Chondrocyte (in vitro differentiated cells): ENCODE measurements at places on chromosomes 12 and 14.
A peak's percentile ranks its signal among the peaks of the same experiment; 100 is the strongest.

GRCh38 chr12:83801972-83802371, 1110.6 kb downstream of the SLC6A15 start:
- no peaks in the 10 kb centered on the region for H3K36me3 ChIP-seq
- H3K27ac ChIP-seq, result no peak overlapping the region
- no peak for DNase-seq

- peak overlapping the region; percentile 89 for H3K27ac ChIP-seq
- DNase-seq, result no peak
- peaks cover 4% of the 10 kb centered on the region for H3K36me3 ChIP-seq
- no peak overlapping the region for H3K4me3 ChIP-seq
- H3K4me1 ChIP-seq, result peaks cover 37% of the 10 kb centered on the region
These were observed 211.8 kb downstream of the PCNX1 start for GRCh38 chr14:71119075-71119474.

GRCh38 chr12:116954710-116955381, 44.1 kb downstream of the FBXW8 start:
- peaks cover 5% of the 10 kb centered on the region for H3K36me3 ChIP-seq
- peaks cover 39% of the 10 kb centered on the region for H3K4me1 ChIP-seq
- no peak overlapping the region for H3K27ac ChIP-seq
- no peaks in the 10 kb centered on the region for H3K27me3 ChIP-seq
- no peak overlapping the region for H3K4me3 ChIP-seq

DNA sequence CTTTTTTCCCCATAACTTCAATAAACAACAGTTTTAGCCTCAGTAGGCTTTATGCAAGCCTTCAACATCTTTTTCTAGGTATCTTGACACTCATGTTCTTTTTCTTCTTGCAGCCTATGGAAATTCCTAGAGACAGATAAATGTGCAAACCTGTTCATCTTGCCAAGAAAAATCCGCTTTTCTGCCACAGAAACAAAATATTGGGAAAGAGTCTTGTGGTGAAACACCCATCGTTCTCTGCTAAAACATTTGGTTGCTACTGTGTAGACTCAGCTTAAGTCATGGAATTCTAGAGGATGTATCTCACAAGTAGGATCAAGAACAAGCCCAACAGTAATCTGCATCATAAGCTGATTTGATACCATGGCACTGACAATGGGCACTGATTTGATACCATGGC, 295.9 kb downstream of the ZFP36L1 start:
- no peak overlapping the region for H3K4me3 ChIP-seq
- peaks cover 6% of the 10 kb centered on the region for H3K4me1 ChIP-seq
- H3K36me3 ChIP-seq, result no peaks in the 10 kb centered on the region
- no peak overlapping the region for H3K27ac ChIP-seq

GRCh38 chr12:68403711-68404110, 71.5 kb upstream of the MDM1 start:
- H3K36me3 ChIP-seq, result no peaks in the 10 kb centered on the region
- peaks cover 25% of the 10 kb centered on the region for H3K4me1 ChIP-seq
- no peaks in the 10 kb centered on the region for H3K27me3 ChIP-seq
- H3K4me3 ChIP-seq, result no peak overlapping the region
- DNase-seq, result no peak

GRCh38 chr12:1915082-1915968, 3.1 kb downstream of the CACNA2D4 start:
- H3K27ac ChIP-seq, result no peak overlapping the region
- H3K4me3 ChIP-seq, result no peak overlapping the region
- H3K36me3 ChIP-seq, result no peaks in the 10 kb centered on the region
- H3K27me3 ChIP-seq, result peaks cover 9% of the 10 kb centered on the region
- DNase-seq, result no peak
- no peaks in the 10 kb centered on the region for H3K4me1 ChIP-seq

DNA sequence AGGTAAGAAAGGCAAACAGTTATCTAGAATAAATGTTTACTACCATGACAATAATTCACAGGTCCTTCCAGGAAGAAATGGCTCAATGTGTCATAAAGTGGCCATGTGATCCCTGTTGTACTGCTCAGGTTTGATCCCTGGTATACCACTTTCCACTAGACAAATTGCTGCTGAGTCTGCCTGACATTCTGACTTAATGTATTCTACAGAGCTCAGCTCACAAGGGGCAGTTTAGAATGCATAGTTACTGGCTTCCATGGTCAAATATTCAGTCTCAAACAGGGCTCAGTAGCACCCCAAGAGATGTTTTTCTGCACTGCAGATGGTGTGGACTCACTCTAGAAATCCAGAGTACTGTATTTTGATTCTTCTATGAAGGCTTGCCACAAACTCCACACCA, 21.8 kb downstream of the TSHR start:
- H3K4me1 ChIP-seq, result peaks cover 20% of the 10 kb centered on the region
- no peaks in the 10 kb centered on the region for H3K36me3 ChIP-seq
- no peak overlapping the region for H3K4me3 ChIP-seq
- H3K27me3 ChIP-seq, result peaks cover 33% of the 10 kb centered on the region
- H3K27ac ChIP-seq, result no peak overlapping the region
